Stimulated activated CD8-positive, alpha-beta memory T cell treated with anti-CD3 and anti-CD28 coated beads, Interleukin-15, amount 100 ng/mL, for 48 hours (primary cell): ENCODE measurements at places on chromosomes 1 and 21.

- DNase-seq, result no peak
Measured at GRCh38 chr1:211145944-211146343, 12.0 kb upstream of the KCNH1 start.

DNA sequence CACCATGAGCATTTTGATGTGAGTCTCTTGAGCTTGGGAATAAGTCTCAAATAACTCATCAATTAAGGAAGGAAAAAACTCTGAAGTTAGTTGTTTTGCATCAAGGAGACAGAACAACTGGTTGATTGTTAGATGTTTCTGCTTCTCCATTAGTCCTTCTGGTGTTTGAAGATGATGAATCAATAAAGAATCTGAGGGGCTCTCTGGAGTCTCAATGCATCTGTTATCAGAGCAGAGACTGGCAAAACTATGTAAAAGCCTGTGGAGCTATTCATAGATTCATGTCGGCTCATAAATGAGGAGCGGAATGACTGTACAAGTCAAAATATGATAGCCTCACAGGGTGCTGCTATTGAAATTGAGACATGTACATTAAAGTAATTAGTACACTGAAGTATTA lies 73.3 kb upstream of the ZC3H11B start:
- DNase-seq, result no peak

DNA sequence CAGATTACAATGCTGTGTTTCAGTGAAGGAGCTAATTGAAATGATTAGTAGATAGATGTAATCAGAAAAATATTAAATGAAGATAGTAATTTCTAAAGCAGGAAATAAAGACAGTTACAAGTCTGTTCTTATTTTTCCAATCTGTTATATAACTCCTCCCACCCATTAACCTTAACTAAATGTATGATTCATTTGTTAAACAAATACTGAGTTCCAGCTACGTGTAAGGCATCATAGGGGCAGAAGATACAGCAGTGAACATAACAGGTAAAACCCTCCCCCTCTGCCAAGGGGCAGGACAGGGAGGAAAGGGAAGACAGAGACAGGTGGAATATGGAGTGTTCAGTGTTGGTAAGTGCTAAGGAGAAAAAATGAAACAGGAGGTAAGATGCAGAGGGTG lies at the start of gene FAM177B:
FAM177B (plus strand) TSS at position 231 of the 400 bp plus-strand sequence. CDS start 9,344 bp downstream, outside the sequence.
- no peak for DNase-seq

DNA sequence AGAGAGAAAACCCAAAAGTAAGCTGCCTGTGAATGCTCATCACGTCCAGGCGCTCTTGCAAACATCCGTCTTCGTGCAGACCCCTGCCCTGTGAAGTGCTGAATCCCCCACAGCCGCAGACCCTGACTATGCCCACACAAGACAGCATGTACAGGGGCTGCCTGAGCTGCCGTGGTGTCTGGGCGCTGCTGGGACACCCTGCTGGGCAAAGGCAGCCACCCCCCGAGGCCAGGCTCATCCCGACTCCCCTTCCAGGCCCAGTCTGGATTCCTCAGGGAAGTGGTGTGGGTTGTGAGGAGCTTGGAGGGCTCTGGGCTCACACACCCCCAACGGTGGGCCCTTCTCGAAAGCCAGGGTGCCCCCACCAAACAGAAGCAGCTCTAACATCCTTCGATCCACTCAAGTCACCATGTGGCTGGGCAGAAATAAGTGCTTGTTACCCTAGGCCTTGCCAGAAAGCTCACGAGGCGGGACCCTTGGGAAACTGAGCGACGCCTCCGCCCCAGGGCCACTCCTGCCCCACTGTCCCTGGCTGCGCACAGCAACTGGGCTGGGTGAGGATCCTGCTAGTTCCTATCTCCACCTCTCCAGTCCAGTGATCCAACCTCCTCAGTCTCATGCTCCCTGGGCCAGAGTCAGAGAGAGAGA lies 4.8 kb upstream of the WNT9A start:
- no peak for DNase-seq
